Muscle of leg (tissue), 16 donors: ENCODE measurements at places on chromosomes 6 and 20. TPM values are rescaled to one million over a fixed set of nuclear protein-coding genes. Genes with fewer than 3 reads are reported as not detected.

Gene GSTA2
- total RNA-seq: not detected

Gene LSM2
- 42.0 TPM for total RNA-seq

GRCh38 chr6:106113256-106113959 lies 27.3 kb downstream of the PRDM1 start:
- peak; percentile 55 for DNase-seq

- DNase-seq: no peak
Measured at GRCh38 chr6:17847203-17847760, 140.2 kb downstream of the KIF13A start.

- no peak for DNase-seq
Measured at GRCh38 chr6:92701425-92702096, 717.8 kb downstream of the EPHA7 start.

Gene WFDC5
- not detected for total RNA-seq
